Stimulated activated CD4-positive, alpha-beta T cell treated with anti-CD3 and anti-CD28 coated beads, Interleukin-1b, Interleukin-23, amount 100 ng/mL, for 48 hours (primary cell): ENCODE measurements at places on chromosomes 3 and 15.

GRCh38 chr3:49132437-49133225 is at the start of gene LAMB2:
TSS of gene LAMB2 (minus strand) at chr3:49133050. CDS start at chr3:49132867, 183 bp downstream.
- no peak for DNase-seq

- no peak for DNase-seq
Measured at GRCh38 chr3:38404286-38404685, 49.4 kb upstream of the ACVR2B start.

DNA sequence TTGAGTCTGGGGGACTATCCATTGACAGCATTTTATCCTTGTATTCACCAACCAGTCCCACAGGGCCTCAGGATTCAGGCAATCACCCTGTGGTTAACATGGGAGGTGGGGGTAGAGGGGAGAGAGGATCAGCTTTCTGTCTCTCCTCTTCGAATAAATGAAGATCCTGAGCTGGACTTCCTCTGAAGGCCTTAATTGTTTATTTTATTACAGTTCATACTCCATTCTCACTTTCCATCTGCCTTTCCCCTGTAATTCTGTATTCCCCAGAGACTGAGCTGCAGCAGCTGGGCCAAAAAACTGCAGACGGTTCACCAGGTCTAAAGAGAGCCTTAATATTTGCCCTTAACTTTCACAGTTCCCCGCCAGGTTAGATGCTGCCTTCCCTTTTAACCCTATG is 11.9 kb downstream of the TAGLN3 start:
- DNase-seq = no peak

GRCh38 chr3:128351546-128351945 is 115.1 kb downstream of the DNAJB8 start:
- DNase-seq = no peak
